ENCODE measurements at places on chromosomes 16 and 17.

DNA sequence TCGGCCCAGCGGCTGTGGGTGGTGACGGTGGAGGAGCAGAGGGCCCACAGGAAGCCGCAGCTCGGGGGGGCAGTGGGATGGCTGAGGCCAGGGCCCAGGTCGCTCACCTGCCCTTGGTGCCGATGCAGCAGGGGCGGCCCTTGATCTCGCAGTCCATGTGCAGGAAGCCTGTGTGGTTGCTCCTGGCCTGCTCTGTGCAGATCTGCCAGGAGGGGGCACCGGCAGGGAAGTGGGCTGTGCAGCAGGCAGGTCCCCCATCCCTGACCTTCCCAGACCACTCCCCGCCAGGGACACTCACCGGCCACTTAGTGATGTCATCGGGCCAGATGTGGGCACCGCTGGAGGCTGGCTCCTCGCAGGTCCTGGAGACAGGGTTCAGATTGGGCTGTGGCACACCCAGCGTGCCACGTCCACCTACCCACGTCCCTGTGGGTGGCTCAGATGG is 6.2 kb downstream of the AANAT start:
- no peak for DNase-seq

DNA sequence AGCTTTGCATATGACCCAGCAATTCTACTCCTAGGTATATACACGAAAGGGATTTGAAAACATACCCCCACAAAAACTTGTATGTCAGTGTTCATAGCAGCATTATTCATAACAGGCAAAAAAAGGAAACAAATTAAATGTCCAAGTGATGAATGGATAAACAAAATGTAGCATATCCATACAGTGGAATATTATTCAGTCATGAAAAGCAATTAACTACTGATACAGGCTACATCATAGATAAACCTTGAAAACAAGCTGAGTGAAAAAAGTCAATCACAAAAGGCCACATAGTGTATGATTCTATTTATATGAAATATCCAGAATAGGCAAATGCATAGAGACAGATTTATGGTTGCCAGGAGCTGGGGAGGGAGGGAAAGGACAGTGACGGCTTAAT is 676 bp downstream of the EME1 start:
- no peak for DNase-seq

DNA sequence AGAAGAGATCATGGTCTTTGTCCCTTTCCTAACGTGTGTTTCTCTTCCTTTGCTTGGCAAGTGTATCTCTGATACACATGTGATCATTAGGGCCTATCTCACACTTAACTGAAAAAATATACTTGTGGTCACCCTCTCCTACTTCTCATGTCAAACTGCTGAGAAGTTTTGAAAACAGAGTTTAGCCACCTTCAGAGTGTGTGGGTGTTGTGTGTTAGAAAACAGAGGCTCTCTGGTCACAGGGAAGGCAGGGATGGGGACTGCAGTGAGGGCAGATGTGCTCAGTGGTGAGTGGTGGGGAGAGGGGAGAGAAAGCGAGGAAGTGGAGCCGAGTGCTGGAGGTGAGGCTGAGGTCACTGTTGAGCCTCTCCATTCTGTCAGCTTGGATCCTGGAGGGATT is 29.4 kb downstream of the GRB7 start:
- no peak for DNase-seq

DNA sequence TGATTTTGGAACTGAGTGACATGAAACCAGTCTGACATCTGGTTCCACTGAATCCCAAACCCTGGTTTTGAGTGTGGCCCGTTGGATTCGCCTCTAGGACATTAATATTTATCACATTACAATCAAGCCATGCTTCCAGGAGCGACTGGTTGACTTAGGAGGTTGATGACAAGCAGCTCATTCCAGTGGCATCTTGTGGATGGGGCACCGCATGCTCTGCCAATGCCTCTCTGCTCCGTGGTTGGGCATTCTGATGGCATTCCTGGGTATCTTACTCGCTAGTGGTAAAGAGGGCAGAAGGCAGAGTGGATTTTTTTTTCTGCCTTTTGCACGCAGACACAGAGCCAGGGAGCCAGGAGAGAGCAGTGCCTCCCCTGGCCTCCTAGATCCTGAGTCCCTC is 31.4 kb downstream of the CACNG4 start:
- DNase-seq, result no peak

DNA sequence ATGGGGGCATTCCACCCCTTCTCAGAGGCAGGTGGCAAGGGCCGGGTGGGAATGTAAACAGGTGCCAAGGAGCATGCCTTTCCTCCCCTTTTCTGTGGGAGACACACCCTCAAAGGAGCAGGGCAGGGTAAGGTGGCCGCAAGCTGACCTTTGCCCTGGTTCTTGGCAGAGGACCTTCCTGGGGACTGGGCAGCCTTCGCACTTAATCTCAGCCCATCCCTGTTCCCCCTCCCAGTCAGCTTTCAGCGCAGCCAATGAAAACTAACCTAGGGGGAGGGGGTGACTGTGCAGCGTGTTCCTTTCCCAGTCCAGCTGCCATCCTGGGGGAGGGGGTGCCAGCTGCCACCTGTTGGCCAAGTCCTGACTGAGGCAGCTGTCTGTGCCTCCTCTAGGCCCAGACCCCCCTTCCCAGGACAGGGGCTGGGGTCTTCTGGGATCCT is 2.8 kb downstream of the TRAF4 start:
- peak; percentile 29 for DNase-seq

DNA sequence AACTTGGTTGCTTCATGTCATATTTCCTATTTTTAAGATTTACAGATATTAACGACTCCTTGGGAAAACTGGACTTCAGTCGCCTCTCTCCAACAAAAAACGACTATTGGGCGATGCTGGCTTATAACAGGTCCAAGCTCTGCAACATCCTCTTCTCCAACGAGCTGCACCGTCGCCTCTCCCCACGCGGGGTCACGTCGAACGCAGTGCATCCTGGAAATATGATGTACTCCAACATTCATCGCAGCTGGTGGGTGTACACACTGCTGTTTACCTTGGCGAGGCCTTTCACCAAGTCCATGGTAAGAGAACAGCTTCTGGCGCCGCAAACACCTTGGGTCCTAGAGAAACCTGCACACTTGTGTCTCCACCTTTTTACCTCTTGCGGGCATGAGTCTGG is 333.0 kb downstream of the WWOX start:
- no peak for DNase-seq

GRCh38 chr17:79702034-79702433 is 28.7 kb upstream of the ENPP7 start:
- DNase-seq, result no peak

DNA sequence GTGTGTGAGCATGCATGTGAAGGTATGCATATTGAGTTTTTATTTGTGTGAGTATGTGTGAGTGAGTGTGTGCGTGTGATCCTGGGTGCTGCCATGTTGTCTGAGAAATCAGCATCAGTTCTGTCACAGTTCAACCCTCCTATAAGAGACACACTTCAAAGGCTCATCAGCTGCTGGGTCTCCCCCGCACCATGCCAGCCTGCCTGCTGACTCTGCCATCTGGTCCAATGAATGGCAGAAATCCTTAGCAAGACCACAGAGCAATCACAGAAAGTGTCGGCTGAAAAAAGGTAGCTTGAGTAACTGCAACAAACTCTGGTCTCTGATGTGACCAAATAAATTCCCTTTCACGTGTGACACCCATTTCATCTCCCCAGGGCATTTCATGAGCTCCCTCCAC is 381.8 kb upstream of the MAF start:
- no peak for DNase-seq

Data from endothelial cell of umbilical vein (primary cell).